ENCODE measurements at places on chromosomes 12 and 14.

GRCh38 chr12:89576572-89577220, 50.8 kb upstream of the POC1B start:
- no peak for DNase-seq

DNA sequence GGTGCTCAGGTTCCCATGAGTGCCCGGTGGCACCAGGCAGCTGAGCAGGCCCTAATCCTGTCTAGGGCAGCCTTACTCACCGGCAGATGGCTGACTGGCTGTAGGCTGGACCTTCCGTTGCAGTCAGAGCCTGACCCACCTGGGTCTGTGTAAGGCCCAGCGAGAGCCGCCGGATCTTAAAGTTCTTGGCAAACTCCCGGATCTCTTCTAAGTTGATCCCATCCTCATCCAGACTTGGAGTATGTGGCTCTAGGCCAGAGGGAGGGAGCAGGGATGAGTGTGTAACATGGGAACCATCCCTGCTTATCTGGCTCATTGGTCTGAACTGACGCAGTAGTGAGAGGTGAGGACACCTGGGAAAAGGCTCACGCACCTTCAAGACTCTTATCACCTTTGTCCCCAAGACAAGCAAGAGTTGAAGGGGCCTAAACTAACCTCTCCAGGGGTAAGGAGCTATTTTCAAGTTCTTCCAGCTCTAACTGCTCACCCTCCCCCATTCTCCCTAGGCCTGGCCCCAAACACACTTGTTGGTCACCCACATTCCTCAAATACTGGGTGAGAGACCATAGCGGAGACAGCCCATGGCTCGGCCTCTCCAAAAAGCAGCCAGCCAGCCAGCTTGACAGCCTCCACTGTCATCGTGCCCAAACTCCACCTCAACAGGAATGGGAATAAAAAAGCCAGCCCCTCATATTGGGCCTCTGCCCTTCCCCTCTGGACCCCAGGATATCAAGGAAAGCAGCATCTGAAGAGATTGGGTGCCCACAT, 18.8 kb upstream of the TFCP2 start:
- no peak for DNase-seq

DNA sequence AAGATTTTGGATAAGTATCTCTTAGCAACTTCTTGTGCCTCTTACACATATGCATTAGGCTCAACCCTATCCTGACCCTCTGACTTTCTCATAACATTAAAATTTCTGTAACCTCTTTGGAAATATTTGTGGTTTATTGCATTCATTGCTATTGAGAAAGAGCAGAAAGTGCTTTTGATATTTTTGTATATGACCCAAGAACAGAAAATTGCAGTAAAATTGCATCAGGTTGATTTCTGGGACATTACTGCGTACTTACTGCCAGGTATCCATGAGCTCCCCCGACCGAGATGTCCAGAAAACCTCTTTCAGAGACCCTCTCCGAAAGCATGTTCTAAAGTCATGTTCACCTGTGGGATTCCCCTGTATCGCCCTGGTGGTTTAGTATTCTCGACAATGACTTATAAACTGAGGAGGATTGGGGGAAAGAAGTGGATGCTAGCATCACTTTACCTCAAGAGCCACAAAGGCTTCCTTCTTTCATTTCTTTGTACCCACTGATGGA, 14.5 kb upstream of the IL22 start:
- DNase-seq: no peak

DNA sequence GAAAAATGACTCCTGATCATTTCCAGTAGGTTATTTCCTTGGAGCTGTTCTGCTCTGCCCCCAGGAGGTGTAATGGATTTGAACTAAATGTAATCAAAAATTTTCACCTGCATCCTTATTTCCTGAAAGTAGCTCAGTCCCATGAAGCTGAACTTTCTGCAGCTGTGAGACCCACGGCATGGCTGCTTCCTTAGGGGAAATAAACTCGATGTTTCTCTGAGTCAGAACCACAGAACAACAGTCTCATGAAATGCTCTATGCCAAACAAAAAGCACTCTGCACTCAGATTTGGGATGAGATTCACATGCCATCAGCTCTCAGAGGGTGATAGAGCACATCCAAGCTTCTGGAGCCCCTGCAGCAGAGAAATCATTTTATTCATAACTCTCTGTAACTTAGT, 224.1 kb upstream of the PLEKHG7 start:
- DNase-seq: no peak

GRCh38 chr14:57833323-57833722, 32.6 kb downstream of the SLC35F4 start:
- peak; percentile 82 for DNase-seq

- DNase-seq: no peak
Observed at GRCh38 chr12:52252728-52253343, 19.8 kb downstream of the KRT7 start.

DNA sequence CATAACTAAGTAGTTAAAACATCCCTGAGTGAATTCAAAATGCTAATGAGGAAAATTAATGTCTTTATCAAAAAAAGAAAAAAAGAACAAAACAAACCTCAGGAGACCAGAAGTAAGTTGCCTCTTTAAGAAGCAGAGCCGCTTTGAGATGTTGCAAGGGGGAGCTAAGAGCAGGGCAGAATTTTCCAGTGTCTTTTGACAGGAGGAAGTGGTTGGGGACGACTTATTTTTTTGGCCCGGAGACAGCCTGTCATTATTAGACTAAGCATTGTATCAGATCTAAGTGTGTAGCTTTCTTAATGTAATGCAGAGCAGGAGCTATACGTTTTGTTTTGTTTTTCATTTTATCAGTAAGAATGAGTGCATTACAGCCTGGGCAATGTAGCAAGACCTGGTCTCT, 206.6 kb downstream of the CACNA1C start:
- no peak for DNase-seq

GRCh38 chr12:63021116-63021515, 86.2 kb upstream of the PPM1H start:
- no peak for DNase-seq

DNA sequence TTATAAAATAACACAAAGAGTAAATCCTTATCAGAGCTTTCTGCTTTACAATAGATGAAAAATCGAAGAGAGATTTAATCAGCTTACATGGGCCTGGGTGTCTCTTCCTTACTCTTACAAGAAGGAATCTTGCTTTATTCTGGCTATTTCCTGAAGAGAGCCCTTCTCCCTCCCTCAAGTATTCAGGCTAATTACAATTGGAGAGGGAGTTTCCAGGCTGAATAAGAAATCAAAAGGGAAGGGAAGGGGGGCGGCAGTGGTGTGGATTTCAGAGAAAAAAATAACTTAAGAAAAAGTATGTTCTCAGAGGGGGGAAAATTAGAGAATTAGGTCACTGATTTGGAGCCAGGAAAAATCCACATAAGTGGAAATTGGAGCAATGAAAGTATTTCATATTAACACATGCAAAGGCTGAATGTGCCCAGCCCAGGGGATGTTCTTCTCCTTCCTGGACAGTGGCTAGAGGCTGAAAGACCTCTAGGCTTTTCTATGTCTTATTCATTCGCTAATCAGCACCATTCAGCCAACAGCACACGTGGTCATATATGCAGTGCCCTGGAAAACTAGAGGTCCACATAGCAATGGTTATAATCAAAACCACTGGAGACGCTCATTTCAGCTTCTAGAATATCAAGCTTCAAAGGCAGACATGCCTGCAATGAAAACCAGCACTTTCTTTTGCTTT, 158.9 kb upstream of the BTG1 start:
- DNase-seq: no peak

- DNase-seq: no peak
Observed at GRCh38 chr12:71942703-71943102, 4.1 kb downstream of the TPH2 start.

GRCh38 chr12:10276774-10277173, 30.9 kb upstream of the KLRD1 start:
- no peak for DNase-seq

DNA sequence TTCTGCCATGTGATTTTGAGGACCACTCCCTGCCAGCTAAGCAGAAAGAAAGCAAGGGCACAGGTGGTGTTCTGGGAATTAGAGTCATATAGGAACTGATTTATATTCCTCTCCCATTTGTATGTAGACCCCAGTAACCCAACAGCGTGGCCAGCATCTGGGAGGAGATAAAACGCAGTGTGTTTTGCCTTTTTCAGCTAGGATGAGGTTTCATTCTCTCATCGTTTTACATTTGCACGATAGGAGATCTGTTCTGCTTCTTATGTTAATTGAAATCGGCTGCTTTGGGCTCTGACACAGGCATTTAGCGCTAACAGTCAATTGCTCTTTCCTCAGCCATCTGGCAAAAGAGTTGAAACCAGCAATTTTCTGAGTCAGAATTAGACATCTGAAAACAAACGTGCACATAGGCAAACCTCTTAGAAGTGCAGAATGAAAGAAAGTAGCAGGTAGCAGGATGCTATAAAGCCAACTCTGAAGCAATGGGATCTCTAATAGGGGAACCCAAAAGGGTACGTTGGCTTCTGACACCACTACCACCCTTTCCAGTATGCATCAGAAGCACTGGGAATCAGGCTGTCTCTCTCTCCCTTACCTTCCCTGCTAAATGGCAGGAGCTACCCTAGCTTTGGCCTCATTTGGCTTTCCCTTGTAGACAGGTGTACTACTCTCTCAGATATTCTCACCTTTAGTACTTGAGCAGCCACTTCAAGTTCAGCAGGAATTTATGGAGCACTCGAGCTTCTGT, 219.1 kb downstream of the PHLDA1 start:
- no peak for DNase-seq

GRCh38 chr12:121781484-121781997, 11.9 kb downstream of the RHOF start:
- DNase-seq: no peak

DNA sequence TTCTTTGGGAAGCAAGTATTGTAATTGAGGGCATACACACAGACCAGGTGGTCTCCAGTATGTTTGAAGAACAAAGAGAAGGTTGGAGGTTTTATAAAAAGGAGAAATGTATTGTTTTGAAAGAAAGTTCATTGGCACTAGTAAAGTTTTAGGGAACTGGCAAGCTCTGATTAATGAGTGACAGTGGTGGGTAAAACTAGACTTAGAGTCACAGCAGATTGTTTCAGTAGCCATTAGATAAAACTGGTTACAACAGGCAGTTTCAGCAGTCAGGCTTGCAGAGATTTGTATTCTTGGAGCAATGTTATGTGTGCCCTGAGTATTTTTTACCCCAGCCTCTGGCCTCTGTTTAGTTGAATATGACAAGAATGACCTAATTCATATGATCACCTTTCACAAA, 49.1 kb upstream of the ARID2 start:
- no peak for DNase-seq

GRCh38 chr12:119843100-119843499, 34.0 kb downstream of the CIT start:
- no peak for DNase-seq

GRCh38 chr14:43900173-43900655, 606.9 kb downstream of the FSCB start:
- DNase-seq: no peak

DNA sequence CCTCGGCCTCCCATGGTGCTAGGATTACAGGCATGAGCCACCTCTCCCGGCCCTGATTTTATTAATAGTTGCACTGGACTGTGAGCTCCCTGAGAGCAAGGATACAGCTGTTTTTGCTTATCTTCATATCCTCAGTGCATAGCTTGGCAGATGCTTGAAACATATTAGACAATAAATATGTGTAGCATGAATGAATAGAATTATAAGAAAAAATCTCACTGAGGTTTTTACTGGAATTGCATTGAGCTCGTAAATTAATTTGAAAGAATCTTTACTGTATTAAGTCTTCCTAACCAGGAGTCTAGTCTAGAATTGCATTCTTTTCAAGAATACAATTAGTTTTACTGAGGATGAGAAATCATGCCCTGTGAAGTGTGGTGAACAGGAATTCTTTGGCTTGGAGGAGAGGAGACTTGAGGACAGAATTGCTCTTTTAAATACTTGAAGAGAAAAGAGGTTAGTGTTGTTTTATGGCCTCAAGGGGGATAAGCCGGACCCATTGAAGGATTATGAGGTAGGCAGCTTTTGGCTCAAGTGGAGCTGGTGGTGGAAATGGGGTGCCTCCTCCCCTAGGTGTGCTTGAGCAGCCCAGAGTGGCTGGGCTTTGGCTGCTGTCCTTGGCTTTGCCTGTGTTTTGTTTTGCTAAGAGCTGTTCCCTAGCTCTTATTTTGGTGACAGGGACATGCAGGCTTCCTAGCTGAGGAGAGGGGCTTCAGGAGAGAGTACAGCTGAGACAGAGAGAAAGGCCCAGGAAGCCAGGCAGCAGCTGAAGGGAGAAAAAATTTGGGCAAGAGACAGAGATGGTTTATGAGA, 34.0 kb downstream of the PLEKHD1 start:
- no peak for DNase-seq

DNA sequence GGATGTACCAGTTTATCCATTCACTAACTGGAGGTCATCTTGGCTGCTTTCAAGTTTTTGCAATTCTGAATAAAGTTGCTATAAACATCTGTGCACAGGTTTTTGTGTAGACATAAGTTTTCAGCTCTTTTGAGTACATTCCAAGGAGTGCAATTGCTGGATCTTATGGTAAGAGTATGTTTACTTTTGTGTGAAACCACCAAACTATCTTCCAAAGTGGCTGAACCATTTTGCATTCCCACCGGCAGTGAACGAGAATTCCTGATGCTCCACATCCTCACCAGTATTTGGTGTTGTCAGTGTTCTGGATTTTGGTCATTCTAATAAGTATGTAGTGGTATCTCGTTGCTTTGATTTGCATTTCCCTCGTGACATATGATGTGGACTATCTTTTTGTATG, 150.5 kb upstream of the BCL2L14 start:
- no peak for DNase-seq

GRCh38 chr12:75724928-75725312, 213.5 kb upstream of the KRR1 start:
- DNase-seq: peak; percentile 12

- no peak for DNase-seq
Observed at GRCh38 chr12:94806617-94807016, 156.3 kb upstream of the TMCC3 start.

DNA sequence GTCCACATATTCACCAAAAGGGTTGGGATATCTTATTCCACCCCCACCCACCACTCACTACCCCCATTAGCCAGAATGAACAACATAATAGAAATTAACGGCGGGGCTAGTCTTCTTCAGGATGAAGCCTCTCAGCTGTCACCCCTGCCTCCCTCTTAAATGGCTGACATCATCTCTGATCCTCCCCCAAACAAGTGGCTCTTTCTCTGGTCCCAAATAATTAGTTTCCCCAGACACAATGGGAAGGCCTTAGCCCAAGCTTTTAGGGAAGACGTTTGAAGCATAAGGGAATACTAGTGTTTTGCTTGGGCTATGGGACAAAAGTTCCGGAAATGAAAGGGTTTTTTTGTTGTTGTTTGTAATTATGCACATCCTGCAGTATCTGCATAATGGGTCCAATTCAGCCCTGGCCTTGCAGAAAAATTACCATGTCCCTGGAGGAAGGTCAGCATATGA, 13.8 kb downstream of the STON2 start:
- DNase-seq: no peak

DNA sequence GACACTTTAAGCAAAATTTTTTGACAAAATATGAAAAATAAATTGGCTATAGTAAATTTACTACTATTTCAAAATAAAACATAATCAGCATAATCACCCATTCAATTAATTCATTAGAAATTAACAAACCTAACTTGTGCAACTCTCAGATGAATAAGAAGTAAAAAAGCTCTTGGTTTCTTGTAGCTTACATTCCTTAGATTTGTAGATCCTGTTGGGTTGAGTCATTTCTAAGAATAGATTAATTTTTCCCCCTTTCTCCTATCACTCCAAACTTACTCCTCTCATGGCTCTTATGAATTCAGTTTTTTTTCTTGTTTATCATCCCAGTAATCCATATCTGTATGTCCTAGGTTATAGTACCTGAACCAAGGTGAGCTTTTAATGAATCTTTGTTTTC, 230.9 kb upstream of the LRIG3 start:
- DNase-seq: no peak

- DNase-seq: no peak
Observed at GRCh38 chr12:75120311-75120711, 89.3 kb downstream of the KCNC2 start.

- no peak for DNase-seq
Observed at GRCh38 chr12:8911606-8912268, 2.6 kb upstream of the PHC1 start.

Data from T1000 (cell line).